ENCODE measurements at places on chromosomes 12 and 14. TPM values are rescaled to one million over a fixed set of nuclear protein-coding genes. Genes with fewer than 3 reads are reported as not detected.

The E2F7 gene
- 7.6 TPM for total RNA-seq

The MIPOL1 gene
- total RNA-seq: 4.3 TPM

The PROX2 gene
- total RNA-seq: not detected

The SPIC gene
- total RNA-seq: not detected

The MYH7 gene
- not detected for total RNA-seq

The RTL1 gene
- total RNA-seq: not detected

The KRT81 gene
- total RNA-seq: not detected

The EML1 gene
- 35.1 TPM for total RNA-seq

The KCNA5 gene
- not detected for total RNA-seq

The OR6C2 gene
- total RNA-seq: not detected

The KRT79 gene
- total RNA-seq: not detected

The C12orf56 gene
- total RNA-seq: not detected

The DPF3 gene
- total RNA-seq: 0.38 TPM

The MGAT2 gene
- total RNA-seq: 59.5 TPM

Measured in dermis microvascular lymphatic vessel endothelial cell (primary cell).